Sigmoid colon (tissue), 7 donors: ENCODE measurements at places on chromosomes 1 and 21. TPM values are rescaled to one million over a fixed set of nuclear protein-coding genes. Genes with fewer than 3 reads are reported as not detected.

NOS1AP gene
- 3.5 TPM for polyA plus RNA-seq

PLA2G2D gene
- not detected for polyA plus RNA-seq

CD247 gene
- polyA plus RNA-seq = 20.3 TPM

KRTAP22-2 gene
- polyA plus RNA-seq = not detected

LGR6 gene
- not detected for polyA plus RNA-seq

CAMK2N1 gene
- 231 TPM for polyA plus RNA-seq

RHBDL2 gene
- 24.9 TPM for polyA plus RNA-seq

RGS13 gene
- polyA plus RNA-seq = 1.2 TPM

ASCL5 gene
- polyA plus RNA-seq = not detected

FMO3 gene
- 1.8 TPM for polyA plus RNA-seq
